GM23338 (cell line): ENCODE measurements at places on chromosomes 7 and 10.

DNA sequence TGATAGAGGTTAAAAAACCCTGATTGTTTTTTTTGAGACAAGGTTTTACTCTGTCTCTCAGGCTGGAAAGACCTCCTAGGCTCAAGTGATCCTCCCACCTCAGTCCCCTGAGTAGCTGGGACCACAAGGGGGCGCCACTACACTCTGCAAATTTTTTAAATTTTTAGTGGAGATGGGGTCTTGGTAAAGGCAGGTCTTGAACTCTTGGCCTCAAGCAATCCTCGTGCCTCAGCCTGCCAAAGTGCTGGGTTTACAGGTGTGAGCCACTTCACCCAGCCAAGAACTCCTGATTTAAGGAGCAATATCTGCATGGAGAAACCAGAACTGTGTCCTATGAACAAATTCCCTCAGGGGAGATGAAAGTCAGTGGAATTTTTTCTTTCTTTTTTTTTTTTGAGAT, 7.3 kb upstream of the KLHDC10 start:
- DNase-seq: peak; percentile 92

DNA sequence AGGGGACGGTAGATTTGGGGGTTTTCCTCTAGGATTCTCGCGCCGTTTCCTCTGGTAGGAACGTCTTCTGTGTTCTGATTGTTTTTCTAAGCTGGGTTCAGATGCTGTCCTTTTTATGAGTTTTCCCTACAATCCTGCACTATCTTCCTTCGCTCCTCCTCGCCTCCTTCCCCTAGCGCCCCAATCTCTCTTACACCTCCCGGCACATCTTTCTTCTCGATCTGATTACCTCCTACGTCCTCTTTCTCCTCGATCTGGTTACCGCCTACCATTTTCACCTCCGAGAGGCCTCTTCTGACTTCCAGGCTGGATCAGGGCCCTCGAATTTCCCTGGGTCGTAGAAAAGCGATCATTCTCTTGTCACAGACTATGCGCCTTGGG, 413 bp downstream of the BUD31 start:
- DNase-seq: no peak

DNA sequence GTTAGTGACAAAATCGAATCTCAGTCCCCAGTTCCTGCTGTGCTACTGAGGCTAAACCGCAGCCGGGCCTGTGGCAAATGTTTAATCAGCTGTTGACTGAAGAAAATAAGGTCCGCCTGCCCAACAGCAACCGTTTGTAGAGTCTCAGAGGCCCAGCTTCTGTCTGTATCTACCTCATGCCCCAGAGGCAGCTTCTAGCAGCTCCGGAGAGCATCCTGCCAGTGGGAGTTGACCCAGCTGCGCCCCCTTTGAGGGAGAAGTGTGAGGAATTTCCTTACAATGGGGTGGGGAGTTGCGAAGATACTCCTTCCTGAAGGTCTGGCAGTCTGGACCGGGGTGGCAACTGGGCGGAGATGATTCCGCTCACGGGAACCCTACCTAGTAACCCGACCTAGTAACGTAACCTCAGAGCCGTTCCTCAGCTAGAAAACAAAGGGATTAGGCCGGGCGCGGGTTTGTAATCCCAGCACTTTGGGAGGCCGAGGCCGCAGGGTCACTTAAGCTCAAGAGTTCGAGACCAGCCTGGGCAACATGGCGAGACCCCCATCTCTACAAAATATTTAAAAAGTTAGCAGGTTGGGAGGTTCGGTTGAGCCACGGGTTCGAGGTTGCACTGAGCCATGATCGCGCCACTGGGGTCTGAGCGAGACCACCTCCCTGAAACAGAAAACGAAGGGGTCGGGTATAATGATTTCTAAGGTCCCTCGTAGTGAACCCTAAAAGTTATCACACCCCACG, 846 bp upstream of the ZNF775 start:
- peak; percentile 97 for DNase-seq

DNA sequence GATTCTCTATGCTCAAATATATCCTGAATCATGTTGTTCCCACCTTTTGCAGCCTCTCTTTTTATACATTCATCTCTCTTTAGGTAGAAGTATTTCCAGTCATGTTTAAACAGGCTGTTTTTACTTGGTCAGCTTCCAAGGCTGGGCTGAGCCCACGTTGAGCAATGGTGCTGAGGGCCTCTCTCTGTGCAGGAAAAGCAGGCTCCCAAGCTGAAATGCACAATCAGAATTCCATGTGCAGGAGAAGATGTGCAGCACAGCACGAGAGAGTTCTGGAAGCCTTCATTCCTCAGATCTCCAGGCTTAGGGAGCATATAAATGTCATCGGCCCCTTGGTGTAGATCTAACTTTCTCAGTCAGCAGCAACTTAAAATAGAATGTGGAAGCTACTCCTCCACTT, 588.5 kb downstream of the TNS3 start:
- DNase-seq: no peak

DNA sequence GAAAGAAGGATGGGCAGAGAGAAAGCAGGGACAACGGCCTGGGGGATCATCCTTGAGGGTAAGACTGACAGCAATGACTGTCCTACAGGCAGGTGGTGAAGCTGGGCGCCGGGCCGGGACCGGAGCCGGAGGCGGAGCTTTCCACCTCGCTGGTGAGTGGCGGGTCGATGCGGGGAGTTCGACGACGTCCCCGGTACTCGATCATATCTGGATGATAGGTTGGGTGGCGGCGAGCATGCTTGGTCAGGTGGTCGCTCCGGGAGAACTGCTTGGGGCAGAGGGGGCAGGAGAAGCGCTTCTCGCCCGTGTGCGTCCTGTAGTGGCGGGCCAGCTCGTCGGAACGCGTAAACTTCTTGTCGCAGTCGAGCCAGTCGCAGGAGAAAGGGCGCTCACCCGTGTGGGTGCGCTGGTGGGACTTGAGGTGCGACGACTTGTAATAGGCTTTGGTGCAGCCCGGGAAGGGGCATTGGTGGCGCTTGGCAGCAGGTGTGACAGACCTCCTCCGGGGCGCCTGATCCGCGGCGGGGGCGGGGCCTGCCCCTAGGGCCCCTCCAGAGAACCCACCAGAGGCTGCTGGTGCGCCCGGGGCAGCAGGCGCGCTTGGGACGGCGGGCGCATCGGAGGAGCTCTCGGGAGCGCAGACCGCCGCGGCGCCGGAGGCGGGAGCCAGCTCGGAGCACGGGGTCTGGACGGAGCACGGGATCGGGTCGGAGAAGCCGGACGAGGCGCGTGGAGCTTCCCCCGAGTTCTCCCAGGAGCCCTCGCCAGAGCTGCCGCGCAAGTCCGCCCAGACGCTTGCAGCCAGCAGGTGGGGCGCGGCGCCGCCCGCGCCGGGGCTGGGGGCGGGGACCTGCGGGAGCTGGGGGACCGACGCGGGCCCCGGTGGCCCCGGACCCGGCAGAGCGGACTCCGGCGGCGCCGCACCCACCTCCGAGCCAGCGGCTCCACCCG, 752 bp downstream of the KLF14 start:
- DNase-seq: peak; percentile 68

- no peak for DNase-seq
These were observed 9.6 kb upstream of the SRI start for GRCh38 chr7:88229302-88229995.

GRCh38 chr10:128137877-128138276, 11.7 kb upstream of the MKI67 start:
- no peak for DNase-seq

DNA sequence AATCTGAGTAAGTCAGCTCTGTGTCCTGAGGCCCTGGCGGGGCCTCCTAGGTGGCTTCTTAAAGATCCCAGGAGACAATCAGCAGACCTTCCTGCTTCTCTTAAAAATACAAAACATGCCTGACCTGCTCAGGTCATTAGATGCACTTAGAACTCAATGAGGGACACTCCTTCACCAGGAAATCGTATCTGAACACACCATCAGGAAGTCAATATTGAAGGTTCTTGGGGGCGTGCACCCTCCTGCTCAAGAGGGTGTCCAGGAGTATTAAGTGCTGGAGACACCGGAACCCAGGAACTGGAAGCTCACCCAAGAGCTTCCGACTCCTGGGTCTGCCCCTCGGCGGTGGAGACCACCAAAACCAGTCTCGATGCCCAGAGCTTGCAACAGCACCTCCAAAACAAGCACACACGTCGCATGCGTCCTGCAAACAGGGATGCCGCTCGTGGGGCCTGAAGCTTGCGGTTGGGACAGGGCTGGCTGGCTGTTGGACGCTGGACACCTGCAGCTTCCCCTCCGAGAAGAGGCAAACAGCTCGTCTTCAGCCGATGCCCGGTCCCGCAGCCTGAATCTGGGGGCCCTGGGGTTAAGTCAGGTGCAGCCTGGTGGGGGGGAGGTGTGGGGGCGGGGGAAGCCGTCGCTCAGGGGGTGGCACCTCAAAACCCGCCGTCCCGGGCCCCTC, 803 bp downstream of the RAPGEF5 start:
- DNase-seq: peak; percentile 56

GRCh38 chr7:97733276-97734161, 1.6 kb downstream of the TAC1 start:
- DNase-seq: peak; percentile 75

GRCh38 chr10:111338805-111339204, 262.0 kb downstream of the ADRA2A start:
- no peak for DNase-seq

DNA sequence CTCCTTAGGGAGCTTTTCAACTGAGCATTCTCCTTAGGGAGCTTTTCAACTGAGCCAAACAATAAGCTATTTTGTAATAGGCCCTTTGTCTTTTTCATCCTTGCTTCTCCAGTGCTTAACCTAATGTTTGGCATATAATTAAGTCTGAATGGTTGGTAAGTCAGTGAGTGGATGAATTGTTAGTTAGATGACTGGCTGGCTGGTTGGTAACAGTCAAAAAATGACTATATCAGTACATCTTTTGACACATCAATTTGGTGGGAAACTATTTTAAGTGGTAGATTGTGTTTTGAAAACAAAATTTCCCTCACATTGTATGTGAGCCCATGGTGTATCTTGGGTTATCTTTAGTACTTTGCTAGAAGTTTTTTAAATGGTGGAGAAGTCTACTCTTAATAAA, 16.4 kb downstream of the ING3 start:
- no peak for DNase-seq

DNA sequence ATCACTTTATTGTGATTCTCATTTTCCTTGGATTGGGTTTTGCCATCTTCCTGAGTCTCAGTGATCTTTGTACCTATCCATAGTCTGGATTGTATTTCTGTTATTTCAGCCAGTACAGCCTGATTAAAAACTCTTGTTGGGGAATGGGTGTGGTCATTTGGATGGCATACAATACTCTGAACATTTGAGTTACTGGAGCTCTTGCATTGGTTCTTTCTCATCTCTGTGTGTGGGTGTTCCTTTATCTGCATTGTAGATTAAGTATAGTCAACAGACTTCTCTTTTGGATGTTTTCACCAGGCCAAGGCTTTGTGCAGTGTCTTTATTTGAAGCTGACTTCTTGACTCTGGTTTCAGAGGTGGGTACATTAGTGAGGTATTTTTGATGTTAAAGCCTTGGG, 42.2 kb downstream of the RUNDC3B start:
- DNase-seq: no peak

- no peak for DNase-seq
These were observed 57.6 kb downstream of the RBM33 start for GRCh38 chr7:155701972-155702544.

GRCh38 chr10:79058899-79059841, 9.6 kb upstream of the ZMIZ1 start:
- DNase-seq: no peak

DNA sequence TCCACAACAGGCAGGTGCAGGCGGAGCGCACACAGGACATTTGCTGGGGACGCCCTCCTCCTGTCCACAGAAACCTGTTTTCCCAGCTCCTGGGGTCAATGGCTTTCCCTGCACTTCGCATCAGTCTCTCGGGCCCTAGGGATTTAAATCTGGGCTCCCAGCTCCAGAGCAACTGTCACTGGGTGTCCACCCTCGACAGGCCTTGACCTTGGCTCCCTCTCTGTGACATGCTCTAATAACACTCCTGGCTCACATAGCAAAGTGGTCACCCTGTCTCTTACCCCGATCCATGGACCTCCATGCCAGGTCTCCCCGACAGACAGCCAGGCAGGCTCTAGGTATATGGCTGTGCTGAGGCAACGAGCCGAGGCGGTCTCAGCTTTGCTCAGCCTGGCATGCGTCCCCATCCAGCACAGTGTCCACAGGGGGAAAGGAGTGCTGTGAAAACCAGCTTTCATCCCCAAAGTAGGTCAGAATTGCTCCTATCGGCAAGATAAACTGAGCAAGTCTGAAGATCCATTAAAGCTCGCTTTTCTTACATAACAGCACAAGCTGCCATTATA, 195.6 kb downstream of the TNS3 start:
- DNase-seq: no peak

DNA sequence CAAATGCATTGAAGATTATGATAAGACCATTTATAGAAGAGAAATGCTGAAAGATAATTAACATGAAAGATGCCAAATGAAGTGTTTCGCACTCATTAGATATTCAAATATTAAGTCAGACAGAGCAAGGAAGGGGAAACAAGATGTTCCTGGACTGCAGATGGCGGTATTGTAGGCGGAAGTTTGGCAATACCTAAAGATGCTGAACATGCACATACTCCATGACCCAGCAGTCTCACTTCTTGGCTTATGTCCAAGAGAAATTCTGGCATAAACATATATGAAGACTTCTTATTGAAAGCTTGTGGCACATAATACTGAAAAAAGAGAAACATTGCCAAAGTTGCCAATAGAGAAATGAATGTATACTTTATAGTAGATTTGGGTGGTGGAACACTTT, 325.4 kb upstream of the SEMA3C start:
- DNase-seq: no peak
